Left colon (tissue), 2 donors: ENCODE measurements at places on chromosomes 4 and X. TPM values are rescaled to one million over a fixed set of nuclear protein-coding genes. Genes with fewer than 3 reads are reported as not detected.

ASB12 gene
- total RNA-seq = 0.67 TPM

FRMPD3 gene
- 0.17 TPM for total RNA-seq

STK32B gene
- total RNA-seq = 0.40 TPM

CHRDL1 gene
- 4.7 TPM for total RNA-seq

CT45A5 gene
- total RNA-seq = not detected

GASK1B gene
- total RNA-seq = 7.8 TPM

FGFBP2 gene
- total RNA-seq = 0.49 TPM

NKX6-1 gene
- not detected for total RNA-seq
